CD4-positive, alpha-beta T cell (primary cell): ENCODE measurements at places on chromosomes 13 and 19. TPM values are rescaled to one million over a fixed set of nuclear protein-coding genes. Genes with fewer than 3 reads are reported as not detected.

- no peak for DNase-seq
Observed at GRCh38 chr13:90177512-90177911, 1170.0 kb upstream of the MIR17HG start.

DNA sequence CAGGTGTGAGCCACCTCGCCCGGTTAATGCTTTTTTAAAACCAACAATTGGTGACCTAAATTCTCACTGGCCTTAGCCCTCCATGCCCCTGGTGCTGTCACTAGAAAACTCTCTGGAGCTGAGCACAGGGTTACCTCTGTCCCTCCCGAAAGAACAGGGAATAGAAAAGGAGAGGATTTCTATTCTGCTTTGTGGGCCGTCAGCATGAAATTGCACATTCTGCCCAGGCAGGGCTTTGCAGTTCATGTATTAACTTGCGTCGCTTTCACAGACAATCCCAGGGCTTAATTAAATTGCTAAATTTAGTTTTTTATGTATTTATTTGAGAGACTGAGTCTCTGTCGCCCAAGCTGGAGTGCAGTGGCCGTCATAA, 583 bp upstream of the ZNF480 start:
- no peak for DNase-seq

Gene APOC4
- not detected for total RNA-seq

Gene C1QTNF9
- not detected for total RNA-seq

Gene SHISA7
- total RNA-seq: not detected

Gene WDR18
- 16.8 TPM for total RNA-seq

Gene LMTK3
- 15.6 TPM for total RNA-seq
